ENCODE measurements at places on chromosomes 6 and 20.

DNA sequence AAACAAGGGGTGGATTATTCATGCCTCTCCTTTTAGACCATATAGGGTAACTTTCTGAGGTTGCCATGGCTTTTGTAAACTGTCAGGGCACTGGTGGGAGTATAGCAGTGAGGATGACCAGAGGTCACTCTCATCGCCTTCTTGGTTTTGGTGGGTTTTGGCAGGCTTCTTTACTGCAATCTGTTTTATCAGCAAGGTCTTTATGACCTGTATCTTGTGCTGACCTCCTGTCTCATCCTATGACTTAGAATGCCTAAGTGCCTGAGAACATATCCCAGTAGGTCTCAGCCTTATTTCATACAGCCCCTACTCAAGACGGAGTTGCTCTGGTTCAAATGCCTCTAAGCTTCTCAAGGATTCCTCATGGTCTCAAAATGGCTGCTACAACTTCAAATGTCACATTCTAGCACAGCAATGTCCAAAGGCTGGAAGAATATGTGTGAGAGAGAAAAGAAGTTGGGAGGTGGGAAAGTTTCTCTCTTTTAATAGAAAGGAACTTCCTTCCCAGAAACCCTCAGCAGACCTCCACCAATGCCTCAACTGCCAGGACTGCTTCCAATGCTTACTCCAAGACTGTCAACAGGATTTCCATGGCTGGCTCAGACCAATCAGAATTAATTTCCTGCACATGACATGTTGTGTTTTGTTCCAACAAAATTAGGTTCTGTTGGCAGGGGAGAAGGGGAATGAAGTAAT is 46.6 kb upstream of the SLC9A8 start:
- DNase-seq: no peak

DNA sequence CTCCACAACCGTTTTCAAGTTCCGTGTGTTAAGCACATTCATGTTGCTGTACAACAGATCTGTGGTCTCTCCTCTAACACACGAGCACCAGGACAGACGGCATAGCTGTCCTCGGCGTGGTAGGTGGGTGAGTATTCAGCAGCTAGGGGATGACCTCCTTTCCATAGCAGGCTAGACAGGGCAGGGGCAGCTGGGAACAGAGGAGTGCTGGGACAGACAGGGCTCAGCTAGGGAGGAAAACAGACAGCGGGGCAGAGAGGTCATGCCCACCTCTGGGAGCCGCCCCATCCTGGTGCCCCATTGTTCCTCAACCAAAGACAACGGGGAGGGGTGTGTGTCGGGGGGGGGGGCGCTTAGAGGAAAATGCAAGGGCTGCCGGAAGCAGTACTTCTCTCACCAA is 271.5 kb upstream of the FOXQ1 start:
- no peak for DNase-seq

- no peak for DNase-seq
Observed at GRCh38 chr6:16739329-16739801, 21.9 kb downstream of the ATXN1 start.

- DNase-seq: peak; percentile 14
Observed at GRCh38 chr20:46349035-46349741, 40.9 kb upstream of the CDH22 start.

- DNase-seq: no peak
Observed at GRCh38 chr6:109002051-109002697, 92.5 kb downstream of the SESN1 start.

DNA sequence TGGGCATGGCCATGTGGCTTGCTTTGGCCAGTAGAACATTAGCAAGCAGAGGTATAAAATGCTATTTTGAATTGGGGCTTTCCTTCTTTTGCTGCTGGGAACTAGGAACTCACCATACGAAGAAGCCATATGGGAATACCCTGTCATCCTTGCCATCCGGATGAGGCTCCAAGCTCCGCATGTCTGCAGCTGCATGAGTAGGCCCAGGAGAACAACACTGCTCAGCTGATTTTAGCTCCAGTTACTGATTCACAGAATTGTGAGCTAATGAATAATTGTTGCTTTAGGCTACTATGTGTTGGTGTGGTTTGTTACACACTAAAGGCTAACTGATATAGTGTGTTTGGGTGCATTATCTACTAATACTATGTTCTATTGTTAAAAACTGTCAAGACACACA is 2.7 kb upstream of the PLCB4 start:
- DNase-seq: no peak

GRCh38 chr20:48740292-48740649 is 87.5 kb downstream of the PREX1 start:
- no peak for DNase-seq

DNA sequence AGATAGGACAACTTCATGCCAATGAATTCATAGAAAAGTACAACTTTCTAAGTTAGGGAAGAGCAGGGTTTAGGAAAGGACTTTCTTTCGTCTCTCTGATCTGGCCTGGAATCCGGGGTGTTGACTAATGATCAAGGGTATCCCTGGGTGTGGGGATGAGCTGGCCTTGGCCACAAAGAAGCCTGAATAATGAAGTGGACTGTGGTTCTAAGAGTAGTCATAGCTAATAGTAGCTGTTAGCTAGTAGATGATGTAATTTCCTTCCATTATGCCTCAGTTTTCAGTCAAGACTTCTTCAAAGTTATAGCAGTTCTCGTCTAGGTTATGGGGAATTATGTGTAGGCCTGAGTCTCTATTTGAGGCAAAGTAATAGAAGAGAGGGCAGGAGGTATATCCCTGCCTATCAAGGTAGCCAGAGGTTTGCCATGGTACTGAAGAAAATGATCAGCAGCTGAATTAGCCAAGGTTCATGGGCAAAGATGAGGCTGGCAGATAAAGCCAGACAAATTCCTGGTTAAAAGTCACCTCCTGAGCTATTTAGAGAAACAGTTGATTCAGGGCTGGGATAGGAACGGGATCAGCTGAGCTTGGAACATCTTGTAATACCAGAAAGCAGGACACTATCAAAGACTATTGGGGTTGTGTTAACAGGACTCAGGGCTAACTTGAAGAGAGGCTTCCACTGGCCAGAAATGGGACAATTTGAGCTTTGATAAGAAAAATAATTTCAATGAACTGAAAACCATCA is 18.7 kb upstream of the TRPC4AP start:
- no peak for DNase-seq

DNA sequence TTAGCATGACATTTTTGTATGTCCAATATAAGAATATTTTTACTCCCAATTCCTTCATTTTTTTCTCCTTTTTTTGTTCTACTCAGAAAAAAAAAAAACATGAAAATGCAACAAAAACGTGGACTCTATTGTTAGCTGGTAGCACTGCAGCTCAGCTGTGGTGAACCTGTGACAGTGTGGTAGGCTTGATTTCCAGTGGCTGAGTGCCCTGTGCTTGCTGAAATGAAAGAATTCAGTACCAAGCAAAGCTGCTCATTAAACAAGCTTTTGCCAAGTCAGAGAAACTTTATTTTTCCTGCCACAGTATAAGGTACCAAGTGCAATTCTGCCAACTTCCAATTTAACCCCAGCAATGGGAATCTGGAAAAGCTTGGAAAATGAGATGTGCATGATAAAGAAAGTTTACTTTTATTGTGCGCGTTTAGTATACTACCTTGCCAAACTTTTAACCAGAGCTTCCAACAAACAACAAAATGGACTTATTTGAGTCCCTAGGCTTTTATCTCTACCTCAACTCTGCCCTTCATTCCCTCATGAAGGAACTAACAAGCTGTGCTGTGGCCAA is 215.2 kb downstream of the SLC35F1 start:
- DNase-seq: no peak

- no peak for DNase-seq
Observed at GRCh38 chr6:6317825-6318733, 2.4 kb downstream of the F13A1 start.

DNA sequence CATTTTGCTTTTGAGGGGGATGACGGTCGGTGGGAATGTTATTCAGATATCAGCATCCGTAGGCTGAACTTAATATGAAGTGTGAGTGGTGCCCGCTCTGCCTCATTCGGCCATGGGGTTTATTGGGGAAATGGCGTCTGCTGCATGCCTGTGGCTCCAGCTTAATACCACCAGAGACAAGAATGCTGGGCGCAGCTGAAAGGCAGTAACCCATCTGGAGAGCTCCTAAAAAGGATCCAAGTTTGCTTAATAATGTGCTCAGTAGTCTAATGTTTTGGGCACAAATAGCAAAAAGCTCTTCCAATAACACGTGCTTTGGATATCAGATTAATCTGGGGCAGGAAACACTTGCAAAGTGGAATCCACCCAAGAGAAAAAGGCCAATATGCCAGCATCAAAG is 273.0 kb upstream of the TAB2 start:
- DNase-seq: no peak

GRCh38 chr6:156427345-156427744 is 349.8 kb upstream of the ARID1B start:
- no peak for DNase-seq

- no peak for DNase-seq
Observed at GRCh38 chr20:17633850-17634500, 48.1 kb downstream of the RRBP1 start.

- DNase-seq: no peak
Observed at GRCh38 chr6:166988674-166989201, 10.5 kb upstream of the CEP43 start.

GRCh38 chr6:89938014-89938413 is 43.7 kb downstream of the GJA10 start:
- no peak for DNase-seq

- no peak for DNase-seq
Observed at GRCh38 chr6:40845553-40845952, 193.5 kb downstream of the UNC5CL start.

- DNase-seq: no peak
Observed at GRCh38 chr6:100420711-100421110, 44.0 kb downstream of the SIM1 start.

DNA sequence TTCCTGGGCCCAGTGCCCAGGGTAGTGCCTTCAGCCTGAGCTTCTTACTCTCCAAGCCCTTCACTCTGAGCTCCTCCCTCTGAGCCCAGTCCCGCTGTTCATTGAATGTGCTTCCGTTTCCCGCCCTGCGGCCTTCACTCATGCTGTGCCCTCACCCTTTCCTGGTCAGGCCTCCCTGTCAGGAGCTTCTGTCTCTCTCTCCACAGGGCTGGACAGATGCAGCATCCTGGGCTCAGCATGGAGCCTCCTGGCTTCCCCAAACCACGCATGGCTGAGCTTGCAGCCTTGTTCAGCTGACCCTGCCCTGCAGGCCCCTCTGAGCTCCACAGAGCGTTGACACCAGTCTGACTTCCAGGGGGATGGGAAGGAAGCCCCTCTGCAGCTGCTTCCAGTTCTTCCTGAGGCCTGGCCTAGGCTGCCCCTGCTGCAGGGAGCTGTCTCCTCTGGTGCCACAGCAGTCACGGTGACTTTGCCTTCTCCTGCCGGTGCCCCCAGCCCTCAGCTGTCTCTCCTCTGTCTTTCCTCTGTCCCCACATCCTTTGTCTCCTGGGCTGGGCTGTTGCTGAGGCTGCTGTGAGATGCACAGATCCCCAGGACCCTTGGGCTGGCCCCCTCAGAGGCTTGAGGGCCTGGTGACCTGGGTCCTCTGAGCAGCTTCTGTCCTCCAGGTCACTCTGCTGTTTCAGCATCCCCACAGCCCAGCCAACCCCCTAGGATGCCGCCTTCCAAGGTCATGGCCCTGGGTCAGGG is 7.9 kb upstream of the MYT1 start:
- DNase-seq: no peak

DNA sequence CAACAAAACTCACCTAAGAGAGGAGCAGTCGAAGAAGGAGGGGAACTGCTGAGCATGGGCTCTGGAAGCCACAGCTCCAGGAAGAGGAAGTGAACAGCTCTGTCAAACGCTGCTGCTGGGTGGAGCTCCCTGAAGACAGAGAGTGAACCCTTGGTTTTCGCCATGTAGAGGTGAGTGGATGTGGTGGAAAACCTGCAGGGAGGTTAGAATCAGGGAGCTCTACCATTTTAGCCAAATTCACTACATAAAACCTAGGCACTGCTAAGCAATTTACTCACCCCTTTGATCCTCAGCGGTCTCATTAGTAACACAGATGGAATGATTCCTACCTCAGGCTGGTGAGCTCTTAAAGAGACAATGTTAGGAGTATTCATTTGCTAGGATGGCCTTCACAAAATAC is 19.4 kb upstream of the TFAP2A start:
- DNase-seq: no peak

GRCh38 chr6:117371492-117371891 is 54.2 kb downstream of the ROS1 start:
- no peak for DNase-seq

DNA sequence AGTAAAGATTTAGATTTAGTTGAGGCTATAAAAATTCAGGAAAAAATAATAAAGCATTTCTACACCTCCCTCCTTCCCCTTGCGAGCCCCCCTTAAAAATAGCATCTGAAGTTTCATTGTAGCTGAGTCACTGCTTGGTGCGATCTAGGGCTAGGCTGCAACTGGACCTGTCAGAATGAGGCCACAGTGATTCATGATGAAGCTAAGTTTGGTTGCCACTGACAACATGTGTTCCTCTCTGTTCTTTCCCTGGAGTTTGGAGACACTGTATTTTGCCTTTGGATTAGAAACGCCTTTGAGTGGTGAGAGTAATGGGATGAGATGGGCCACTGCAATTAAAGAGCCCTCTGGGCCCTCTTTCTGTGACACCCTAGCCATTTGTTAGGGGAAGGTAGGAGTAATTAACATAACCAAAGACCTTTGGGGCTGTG is 334.1 kb downstream of the NRN1 start:
- no peak for DNase-seq

GRCh38 chr20:13868331-13868730 is 83.5 kb downstream of the NDUFAF5 start:
- no peak for DNase-seq

DNA sequence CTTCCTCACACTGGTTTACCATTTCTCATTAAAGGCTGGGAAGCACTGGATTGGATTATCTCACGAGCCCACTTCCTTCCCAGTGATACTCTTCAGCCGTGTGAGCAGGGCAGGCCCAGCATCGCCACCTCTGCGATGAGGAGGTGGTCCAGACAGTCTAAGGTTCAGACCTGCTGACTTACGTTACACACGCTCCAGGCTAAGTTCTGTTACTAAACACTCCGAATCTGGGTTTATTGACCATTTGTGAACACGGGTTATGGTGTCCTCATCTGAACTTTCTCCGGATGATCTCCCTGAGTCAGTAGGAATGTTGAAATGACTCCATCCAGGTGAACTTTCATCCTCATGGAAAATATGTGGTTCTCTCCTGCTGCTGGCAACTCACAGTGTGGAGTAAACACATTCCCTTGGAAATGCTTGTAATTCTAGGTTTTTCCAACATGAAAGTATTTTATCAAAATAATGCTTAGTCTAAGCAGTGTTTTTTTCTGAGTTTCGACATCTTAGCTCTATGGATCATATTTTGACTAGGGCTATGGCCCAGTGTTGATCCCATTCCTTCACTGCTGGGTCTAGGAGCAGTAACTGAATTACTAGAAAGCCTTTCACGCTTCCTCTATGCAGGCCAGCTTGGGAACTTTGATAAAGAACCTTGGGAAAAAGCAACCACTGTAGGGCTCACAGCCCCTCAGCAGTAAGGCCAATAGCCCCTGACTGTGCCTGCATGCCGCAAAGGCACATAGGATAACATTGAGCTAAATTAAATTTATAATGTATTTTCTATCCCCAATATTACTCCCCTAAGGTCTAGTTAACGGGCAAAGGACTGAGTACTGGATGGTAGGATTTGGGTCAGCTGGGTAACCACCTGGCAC is 37.7 kb upstream of the PXDC1 start:
- no peak for DNase-seq
